ENCODE measurements at places on chromosomes 3 and 15.

GRCh38 chr3:115691964-115692363 lies 68.7 kb downstream of the GAP43 start:
- no peak for DNase-seq

- DNase-seq = no peak
These were observed 120.5 kb upstream of the THRB start for GRCh38 chr3:24615177-24615576.

GRCh38 chr3:183911763-183912506 lies 27.3 kb upstream of the PARL start:
- no peak for DNase-seq

DNA sequence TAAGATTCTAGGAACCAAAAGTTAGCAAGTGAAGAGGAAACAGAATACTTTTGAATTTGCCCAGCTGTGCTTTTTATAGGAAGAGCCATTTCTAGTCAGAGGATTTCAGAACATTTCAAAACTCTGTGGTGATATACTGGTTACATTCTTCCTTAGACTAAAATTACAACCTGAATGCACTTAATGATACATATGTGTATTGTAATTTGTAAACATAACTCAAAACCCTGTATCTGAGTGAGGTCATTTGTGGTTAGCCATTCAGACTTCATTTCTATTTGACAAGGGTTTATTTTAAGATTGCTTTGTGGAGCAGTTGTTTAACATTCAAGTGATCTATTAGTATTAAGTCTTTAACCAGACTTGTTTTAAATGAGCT lies 59.4 kb upstream of the TRIM71 start:
- no peak for DNase-seq

GRCh38 chr15:40062816-40063562 lies 24.0 kb upstream of the SRP14 start:
- DNase-seq = no peak

DNA sequence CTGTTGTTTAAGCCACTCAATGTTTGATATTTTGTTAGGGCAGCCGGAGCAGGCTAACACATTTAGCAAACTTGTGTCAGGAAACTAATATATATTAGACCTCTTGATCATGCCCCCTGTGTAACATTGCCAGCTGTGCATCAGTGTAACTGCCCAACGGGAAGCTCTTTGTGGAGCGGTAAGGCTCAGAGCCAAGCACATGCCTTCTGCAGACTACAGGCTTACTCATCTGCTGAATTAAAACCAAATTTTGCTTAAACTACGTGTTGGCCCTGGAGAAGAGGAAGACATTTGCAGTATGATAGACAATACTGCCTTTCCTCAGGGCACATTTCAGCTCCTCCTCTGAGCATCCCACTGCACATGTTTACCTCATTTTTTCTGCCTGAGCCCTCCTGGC lies 50.5 kb upstream of the KCNMB2 start:
- DNase-seq = no peak

GRCh38 chr15:61671736-61672135 lies 388.5 kb downstream of the VPS13C start:
- no peak for DNase-seq

DNA sequence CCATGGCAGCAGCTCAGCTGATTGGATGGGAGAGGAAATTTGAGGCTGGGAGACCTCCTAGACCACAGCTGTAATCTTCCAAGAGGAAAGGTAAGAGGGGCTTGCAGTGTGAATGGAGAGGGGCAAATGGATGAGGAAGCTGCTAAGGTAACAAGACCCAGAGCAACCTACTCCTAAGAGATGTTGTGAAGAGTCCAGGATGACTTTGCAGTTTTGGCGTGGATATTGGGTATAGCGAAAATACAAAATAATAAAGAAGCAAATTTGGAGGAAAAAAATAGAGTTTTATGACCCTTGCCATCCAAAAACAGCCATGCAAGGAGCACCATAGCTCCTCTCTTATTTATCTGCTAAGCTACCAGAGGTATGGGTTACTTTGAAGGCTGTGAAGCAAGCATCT lies 186.6 kb downstream of the GREM1 start:
- DNase-seq = no peak

DNA sequence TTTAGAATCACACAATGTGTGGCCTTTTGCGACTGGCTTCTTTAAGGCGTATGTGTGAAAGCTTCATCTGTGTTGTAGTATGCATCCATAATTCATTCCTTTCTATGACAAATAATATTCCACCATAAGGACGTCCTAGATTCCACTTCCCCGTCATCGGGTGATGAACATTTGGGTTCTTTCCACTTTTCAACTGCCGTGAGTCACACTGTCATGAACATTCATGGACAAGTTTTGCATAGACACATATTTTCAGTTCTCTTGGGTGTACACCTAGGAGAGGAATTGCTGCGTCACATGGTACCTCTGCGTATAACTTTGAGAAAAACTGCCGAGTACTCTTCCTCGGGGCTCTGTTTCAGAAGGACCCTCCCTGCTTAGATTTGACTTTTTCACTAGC lies 97.3 kb downstream of the TOP2B start:
- DNase-seq = no peak

DNA sequence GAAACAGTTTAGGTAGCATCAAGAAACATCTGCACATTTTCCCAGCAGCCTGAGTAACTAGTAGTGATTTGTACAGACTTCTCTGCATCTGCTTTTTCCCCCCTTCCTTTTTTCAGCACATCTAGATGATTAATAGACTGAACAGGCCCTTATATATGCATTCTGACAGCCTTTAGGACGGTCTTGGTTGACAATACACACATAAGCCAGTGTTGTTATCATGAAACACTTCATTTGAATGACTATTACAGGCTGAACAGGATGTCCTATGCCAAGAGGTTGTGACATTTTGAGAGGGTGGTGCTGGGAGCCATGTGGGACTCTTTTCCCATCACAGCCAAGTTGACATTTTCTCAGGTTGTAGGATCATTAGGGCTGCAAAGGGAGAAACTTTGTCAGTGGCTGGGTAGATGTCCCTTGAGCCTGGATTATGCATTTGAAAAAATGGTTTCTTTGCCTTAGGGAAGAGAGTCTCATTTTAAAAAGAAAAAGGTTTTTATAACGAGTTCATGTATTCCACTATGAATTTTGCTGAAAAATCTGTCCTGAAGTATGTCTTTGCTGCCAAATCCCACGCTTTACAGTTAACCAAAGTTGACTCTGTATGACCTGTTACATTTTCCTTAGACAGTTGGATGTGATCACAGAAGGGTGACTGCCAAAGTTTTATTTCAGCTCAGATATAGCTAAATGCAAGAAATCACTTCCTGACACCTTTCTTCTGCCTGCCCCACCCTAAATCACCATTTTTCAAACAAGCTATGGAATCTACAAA lies 73.7 kb downstream of the FILIP1L start:
- no peak for DNase-seq

DNA sequence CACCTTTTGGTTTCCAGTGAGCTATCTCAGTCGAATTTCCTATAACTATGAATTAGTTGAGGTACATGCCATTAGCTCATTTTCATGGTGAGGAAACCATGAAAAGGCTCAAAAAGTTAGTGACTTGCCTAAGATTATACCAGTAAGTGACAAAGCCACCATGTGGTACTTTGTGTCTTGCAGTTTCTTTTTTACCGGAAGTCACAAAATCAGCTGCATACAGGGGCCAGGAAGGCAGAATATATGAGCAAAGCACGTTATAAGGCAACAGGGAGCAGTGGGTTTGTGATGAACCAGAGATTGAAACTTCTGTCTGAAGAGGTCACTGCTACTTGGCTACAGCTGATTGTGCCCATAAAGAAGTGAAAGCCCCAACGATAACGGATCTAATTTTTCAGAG lies 50.3 kb downstream of the CMTM8 start:
- no peak for DNase-seq

GRCh38 chr3:852033-852432 lies 240.8 kb upstream of the CNTN6 start:
- no peak for DNase-seq

GRCh38 chr3:37661615-37662306 lies 199.9 kb upstream of the CTDSPL start:
- no peak for DNase-seq

GRCh38 chr15:51251556-51251955 lies 86.8 kb downstream of the CYP19A1 start:
- no peak for DNase-seq

DNA sequence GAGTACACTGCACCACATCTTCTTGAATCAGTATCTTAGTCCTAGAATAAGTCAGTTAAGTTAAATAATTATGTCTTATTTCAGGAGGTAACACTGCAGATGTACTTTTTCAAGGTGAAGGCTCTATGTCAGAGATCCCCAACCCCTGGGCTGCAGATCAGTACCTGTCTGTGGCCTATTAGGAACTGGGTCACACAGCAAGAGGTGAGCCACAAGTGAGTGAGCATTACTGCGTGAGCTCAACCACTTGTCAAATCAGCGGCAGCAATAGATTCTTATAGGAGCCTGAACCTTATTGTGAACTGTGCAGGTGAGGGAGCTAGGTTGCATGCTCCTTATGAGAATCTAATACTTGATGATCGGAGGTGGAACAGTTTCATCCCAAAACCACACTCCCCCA lies 851.9 kb upstream of the ALCAM start:
- no peak for DNase-seq

GRCh38 chr3:55427739-55428138 lies 59.4 kb downstream of the WNT5A start:
- DNase-seq = no peak

DNA sequence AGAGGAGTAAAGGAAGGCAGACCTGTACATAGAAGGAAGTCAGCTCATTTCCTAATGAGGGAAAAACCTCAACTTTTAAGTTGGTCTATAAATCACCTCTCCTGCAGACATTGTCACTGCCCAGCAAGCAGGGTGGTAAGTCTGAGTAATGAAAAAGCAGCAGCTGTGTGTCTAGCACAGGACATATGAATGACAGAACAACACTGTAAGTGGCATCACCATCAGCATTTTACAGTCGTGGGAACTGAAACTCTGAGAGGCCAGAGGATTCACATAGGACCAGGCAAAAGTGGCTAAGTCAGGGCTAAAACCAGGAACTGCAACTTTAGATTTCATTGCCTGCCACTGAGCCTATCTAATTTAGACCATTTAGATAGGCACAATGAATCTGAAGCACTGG lies 235.6 kb downstream of the CLSTN2 start:
- no peak for DNase-seq

DNA sequence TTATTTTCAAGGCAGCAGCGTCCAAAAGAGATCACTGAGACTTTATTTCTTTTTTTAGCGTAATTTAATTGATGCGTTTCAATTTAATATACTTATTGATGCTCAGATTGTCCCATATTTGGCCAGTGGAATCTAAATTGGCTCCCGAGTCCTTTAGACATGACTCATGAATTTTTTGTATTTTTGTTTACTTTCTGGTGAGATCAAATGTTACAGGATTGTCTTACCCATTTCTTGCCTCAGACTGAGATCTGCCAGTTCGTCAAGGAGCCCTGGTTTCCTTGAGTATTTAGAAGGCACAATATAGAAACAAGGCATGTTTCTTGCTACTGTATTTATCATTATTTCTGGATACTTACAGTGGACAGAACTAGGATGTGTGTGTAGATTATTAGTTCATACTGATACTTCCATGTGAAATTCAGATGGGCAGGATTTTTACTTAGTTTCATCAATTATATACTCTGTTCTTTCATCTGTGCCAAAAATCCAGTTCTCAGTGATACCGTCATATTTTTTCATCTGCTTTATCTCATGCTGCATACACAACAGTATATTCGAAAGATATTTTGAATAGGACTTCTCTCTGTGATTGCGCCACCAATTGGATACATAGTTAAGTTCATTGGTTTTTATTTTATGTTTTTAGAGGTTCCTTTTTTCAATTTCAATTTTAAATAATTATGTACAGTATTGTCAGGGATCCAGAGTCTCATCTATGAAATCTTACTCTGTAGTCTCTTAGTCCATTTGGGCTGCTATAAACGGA lies 436.9 kb upstream of the C2CD4B start:
- no peak for DNase-seq

DNA sequence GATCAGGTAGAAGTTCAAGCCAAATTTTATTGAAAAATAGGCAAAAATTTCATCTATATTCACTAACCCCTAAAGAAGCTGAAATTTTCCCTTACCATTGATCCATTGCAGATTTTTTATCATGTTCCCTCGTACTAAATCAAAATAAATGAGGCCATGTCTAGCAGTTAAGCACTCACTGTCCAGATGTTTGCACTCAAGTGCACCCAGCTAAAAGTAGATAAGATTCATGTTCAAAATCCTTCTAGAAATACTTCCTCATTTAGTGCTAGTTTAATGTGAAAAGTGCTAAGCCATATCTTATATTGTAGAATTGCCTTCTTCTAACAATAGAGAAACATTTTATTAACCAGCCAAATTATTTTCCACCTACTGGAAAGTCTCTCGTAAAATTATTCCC lies 164.7 kb upstream of the UBE2E2 start:
- no peak for DNase-seq

DNA sequence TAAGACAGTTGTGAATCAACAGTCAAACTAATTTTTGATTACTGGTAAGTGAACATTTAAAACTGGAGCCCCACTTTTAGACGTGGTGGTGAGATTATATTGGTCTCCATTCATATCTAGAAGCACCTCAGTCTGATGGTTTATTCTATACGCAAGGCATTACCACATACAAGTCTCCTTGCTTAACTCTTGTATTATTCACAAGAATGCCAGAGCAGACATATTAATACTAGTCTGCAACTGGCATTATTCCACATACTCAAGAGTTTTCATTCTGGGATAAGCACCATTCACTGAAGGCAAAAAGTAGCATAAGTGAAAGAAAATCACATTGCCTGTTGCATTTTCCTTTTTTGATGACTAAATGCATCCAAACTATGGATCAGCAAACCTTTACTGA lies 36.9 kb upstream of the MEIS2 start:
- DNase-seq = no peak

DNA sequence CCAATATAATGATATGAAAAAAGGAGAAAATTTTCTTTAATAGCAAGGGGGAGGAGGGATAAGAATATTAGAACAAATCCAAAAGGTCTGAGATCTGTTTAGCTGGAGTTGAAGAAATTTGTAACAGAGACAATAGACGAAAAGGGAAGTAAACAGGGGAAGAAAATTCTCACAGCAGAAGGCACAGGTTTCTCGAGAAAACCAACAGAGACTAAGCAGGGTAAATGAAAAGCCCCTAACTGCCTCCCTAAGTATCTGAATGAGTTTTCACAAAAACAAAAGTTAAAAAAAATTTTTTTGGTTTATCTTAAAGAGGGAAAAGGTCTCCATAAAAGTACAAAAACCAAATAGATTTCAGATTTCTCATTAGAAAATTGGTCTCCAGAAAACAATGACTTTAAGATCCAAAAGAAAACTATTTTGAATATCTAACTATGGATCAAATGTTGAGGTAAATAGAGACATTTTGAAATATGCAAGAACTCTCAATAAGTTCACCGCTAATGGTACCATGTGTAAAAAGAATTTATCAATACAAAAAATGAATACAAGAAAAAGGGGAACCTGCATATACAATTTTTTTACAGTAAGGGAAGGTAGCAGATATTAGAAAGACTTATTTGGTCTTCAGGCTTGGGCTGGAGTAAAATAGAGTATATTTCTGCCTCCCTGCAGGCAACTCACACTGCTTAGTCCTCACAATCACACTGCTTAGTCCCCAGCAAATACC lies 23.9 kb upstream of the NEK10 start:
- no peak for DNase-seq
